ENCODE measurements at places on chromosomes 6 and 20.
A peak's percentile ranks its signal among the peaks of the same experiment; 100 is the strongest.

DNA sequence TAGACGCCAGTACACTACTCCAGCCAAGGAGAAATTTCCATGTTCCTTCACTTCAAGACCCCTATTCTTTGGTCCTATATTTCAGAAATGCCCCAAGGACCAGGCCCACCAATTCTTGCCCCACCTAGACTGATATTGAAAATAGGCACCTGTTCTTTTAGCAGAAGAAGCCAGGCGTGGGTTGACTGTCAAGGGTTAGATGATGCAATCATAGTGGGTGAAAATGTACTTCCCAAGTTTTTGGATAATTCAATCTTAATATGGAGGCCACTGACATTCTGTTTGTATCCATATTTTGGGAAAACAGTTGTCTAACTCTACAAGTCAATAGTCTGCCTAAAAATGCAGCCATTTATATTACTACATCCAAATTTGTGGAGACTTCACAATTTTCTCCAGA, 21.0 kb upstream of the SNAP91 start:
- DNase-seq: no peak

DNA sequence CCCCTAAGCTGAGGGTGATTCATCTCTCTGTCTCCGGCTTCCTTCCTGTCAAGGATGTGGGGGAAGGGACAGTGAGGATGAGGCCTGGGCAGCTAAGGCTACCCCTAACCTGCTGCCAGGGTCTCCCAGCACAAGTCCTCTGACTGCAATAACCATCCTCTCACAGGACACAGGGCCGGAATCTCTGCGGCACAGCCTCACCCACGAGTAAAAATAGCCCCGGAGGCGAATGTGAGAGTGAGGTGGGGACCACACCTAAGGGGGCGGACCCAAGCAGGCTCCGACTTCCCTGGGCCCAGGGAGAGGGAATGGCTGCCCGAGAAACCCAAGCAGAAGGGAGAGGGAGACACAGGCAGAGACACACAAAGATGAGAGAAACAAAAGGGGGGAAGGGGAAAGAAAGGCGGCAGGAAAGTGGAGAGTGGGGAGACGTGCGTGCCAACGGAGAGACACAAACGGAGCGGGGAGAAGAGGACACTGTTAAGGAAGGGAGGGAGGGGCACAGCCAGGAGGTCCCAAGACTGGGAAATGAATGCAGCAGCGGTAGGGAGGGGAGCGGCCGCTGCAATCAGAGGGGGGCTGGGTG, 1.4 kb downstream of the CLIC1 start:
- peak; percentile 69 for DNase-seq

- peak; percentile 88 for DNase-seq
These were observed 620 bp downstream of the HIVEP1 start for GRCh38 chr6:12012558-12013306.

DNA sequence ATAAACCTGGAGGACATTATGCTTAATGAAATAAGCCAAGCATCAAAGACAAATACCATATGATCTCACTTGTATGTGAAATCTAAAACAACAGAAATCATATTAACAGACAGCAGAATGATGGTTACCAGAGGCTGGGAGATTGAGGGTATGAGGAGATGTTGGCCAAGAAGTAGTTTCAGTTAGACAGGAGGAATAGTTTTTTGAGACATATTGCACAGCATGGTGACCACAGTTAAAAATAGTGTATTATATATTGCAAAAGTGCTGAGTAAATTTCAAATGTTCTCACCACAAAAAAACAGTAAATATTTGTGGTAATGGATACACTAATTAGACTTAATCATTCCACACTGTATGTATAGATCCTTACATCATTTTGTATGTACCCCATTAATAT, 1.8 kb downstream of the GABRR1 start:
- DNase-seq: peak; percentile 8

- peak; percentile 63 for DNase-seq
These were observed 398 bp downstream of the ZBTB2 start for GRCh38 chr6:151390851-151391470.

GRCh38 chr6:158366363-158366762, 54.1 kb downstream of the TULP4 start:
- DNase-seq: no peak

- no peak for DNase-seq
These were observed 43.7 kb downstream of the CDH22 start for GRCh38 chr20:46264391-46265266.

GRCh38 chr6:137754866-137755265, 112.2 kb upstream of the TNFAIP3 start:
- no peak for DNase-seq

DNA sequence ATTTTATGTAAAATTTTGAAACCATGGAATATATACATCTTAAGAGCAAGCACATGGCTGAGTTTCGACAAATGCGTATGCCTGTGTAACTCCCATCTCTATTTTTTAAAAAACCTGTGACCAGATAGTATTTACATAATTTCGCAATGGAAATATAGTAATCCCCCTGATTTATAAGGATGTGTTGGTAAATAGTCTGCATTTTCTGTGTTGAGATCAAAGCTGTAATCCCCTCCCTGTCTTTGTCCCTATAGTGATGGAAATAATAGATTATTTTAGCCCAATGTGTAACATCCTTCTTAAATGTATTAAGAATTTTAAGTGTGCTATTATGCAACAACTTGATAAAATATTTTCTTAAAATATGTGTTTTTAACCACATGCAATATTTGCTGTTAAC, 267.3 kb downstream of the CDKAL1 start:
- DNase-seq: no peak

DNA sequence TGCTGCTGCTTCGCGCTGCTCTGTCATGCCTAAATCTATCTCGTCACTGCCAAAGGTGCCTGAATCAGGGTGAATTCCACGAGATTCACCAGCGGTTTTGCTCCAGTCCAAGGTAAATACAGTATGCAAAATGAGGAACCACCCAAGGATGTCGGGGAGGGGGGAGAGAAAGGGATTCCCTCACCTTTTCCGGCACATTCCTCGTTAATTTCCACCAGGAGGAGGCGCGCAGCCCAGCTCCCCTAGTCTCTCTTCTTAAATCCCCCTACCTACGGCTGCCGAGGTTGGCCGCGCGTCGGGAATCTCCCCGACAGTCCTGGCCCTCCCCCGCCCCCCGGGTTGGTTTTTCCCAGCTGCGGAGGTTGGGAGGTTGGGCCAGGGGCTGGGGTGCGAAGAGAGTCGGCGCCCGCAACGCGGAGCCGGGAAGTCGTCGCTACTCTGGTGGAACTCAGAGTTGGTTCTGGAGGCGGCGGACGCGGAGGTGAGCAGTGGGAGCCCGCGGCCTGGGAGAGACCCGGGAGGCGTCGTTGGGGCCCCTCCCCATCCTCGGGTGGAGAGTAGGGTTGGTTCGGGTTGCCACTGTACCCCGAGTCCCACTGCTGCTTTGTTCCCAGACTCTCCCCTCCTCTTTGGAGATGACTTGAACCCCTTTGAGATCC, at the start of gene TPBG:
TPBG (plus strand) TSS at position 390 of the 659 bp plus-strand sequence. CDS start 1,145 bp downstream, outside the sequence.
- peak; percentile 48 for DNase-seq

- peak; percentile 53 for DNase-seq
These were observed 2.9 kb upstream of the RAB22A start for GRCh38 chr20:58306421-58307261.

DNA sequence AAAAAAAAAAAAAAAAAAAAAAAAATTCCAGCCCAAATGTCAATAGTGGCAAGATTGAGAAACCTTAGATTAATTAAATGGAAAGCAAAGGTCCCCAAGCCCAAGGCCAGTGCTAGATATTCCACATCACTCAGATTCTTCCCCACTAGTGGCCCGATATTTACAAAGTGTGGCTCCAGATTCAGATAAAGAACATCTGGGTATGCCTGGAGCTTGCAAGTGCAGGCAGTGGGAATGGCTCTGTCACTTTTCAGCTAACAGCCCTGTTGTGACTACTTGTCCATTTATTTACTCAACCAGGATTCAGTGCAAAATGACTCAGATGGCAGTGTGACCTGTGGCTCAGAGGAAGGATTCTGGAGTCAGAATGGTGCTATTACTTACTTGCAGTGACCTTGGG, 8.2 kb upstream of the KCNB1 start:
- no peak for DNase-seq

GRCh38 chr20:60046011-60046413, 87.8 kb downstream of the CDH26 start:
- peak; percentile 59 for DNase-seq

GRCh38 chr20:47493963-47494293, 7.8 kb upstream of the NCOA3 start:
- no peak for DNase-seq

Data from amniotic epithelial cell (primary cell).